Right atrium auricular region (tissue), 2 donors: ENCODE measurements at places on chromosomes 1 and 21. TPM values are rescaled to one million over a fixed set of nuclear protein-coding genes. Genes with fewer than 3 reads are reported as not detected.

Gene RGS13
- total RNA-seq, result not detected

Gene RABIF
- total RNA-seq, result 4.3 TPM

Gene LRRC40
- total RNA-seq, result 8.1 TPM

Gene CDA
- 6.6 TPM for total RNA-seq
